Activated naive CD8-positive, alpha-beta T cell treated with anti-CD3 and anti-CD28 coated beads, Interleukin-2, amount 10 ng/mL, durations not matched to agents 7 days and 5 days (primary cell): ENCODE measurements at places on chromosomes 11 and 22. TPM values are rescaled to one million over a fixed set of nuclear protein-coding genes. Genes with fewer than 3 reads are reported as not detected.

Gene PLAAT5
- 0.43 TPM for total RNA-seq

Gene TRIM48
- not detected for total RNA-seq

Gene PGR
- total RNA-seq, result not detected

Gene DBX1
- not detected for total RNA-seq

Gene TSSK2
- not detected for total RNA-seq
